Endothelial cell of umbilical vein (primary cell): ENCODE measurements at places on chromosomes 11 and 22. TPM values are rescaled to one million over a fixed set of nuclear protein-coding genes. Genes with fewer than 3 reads are reported as not detected.

DNA sequence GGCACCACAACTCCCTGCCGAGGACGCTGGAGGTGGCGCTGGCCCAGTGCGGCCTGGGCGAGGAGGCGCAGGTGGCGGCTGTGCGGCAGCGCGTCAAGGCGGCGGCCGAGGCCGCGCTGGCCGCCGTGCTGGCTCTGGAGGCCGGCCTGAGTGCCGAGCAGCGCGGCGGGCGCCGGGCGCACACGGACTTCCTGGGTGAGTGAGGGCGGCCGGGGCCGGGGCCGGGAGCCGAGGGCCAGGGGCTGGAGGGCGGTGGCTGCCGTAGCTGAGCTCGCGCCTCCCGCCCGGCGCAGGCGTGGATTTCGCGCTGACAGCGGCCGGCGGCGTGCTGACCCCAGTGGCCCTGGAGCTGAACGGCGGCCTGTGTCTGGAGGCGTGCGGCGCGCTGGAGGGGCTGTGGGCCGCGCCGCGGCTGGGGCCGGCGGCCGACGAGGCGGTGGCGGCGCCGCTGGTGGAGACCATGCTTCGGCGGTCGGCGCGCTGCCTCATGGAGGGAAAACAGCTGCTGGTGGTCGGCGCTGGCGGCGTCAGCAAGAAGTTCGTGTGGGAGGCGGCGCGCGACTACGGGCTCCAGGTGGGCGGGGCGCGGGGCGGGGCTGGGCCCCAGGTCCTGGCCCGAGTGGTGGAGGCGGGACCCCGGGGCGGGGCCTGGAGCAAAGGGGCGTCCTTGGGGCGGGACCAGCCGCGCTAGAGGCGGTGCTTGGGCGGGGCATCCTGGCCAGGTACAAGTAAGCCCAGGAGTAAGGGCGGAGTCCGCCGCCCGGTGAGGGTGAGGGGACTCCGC lies 5.4 kb downstream of the CARNS1 start:
- peak; percentile 92 for DNase-seq

DNA sequence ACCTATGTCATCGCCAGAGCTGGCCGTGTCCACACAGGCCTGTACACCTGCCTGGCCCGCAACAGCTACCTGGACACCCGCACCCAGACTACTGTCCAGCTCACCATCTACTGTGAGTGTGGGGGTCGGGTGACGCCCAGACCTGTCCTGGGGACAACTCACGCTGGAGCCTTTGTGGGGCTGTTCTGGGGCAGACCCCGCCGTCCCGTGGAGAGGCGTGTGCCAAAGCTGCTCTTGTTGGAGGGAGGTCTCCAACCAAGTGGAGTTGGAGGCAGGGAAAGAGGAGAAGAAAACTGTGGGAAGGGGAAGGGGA lies 4.3 kb downstream of the VSIG10L2 start:
- DNase-seq, result no peak

DNA sequence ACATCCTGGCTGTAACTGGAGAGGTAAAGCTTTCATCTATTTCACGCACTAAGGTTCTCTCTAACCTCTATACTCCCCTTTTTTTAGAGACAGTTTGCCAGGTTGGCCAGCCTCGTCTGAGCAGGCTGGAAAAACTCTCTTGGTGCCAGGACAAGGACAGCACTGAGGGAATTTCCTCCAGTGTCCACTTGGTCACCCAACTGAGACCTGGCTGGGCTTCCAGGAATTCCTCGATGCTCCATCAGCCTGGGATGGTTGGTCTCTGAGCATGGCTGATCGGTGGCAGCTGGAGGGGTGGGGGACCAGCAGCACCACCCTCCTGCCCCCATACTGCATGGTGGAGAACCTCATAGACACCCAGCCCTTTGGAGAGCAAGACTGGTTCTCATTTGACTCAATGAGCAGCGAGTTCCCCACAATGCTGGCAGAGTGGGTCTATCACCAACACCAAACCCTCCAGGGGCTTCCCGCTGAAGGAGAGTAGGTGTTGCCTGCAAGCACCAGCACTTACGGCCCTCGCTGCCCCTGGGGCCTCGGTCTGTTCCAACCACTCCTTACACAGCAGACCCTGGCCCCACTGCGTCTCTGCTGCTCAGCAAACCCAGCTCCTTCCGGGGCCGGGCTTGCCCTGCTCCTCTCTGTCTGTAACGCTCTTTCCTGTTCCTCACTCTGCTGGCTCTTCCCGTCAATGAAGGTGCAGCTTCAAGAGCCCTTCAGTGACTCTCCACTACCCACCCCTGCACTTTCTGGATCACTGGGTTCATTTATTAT lies 122.2 kb downstream of the ST3GAL4 start:
- DNase-seq, result no peak

DNA sequence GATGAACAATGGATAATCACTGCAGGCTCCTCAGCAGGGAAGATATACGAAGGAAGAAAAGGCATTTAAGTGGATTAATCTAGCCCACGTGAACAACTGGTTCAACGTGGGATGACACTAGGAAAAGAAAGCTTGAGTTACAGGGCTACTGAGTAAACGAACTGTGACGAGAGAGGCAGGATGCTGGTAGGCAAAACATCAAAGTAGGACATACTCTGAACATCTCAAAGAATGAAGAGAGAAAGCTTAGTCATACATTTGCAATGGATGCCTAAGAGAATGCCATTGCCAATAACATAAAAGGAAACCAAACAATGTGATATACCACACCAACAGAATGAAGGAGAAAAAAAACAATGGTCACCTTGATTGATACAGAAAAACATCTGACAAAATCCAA lies 12.9 kb downstream of the USP28 start:
- no peak for DNase-seq

DNA sequence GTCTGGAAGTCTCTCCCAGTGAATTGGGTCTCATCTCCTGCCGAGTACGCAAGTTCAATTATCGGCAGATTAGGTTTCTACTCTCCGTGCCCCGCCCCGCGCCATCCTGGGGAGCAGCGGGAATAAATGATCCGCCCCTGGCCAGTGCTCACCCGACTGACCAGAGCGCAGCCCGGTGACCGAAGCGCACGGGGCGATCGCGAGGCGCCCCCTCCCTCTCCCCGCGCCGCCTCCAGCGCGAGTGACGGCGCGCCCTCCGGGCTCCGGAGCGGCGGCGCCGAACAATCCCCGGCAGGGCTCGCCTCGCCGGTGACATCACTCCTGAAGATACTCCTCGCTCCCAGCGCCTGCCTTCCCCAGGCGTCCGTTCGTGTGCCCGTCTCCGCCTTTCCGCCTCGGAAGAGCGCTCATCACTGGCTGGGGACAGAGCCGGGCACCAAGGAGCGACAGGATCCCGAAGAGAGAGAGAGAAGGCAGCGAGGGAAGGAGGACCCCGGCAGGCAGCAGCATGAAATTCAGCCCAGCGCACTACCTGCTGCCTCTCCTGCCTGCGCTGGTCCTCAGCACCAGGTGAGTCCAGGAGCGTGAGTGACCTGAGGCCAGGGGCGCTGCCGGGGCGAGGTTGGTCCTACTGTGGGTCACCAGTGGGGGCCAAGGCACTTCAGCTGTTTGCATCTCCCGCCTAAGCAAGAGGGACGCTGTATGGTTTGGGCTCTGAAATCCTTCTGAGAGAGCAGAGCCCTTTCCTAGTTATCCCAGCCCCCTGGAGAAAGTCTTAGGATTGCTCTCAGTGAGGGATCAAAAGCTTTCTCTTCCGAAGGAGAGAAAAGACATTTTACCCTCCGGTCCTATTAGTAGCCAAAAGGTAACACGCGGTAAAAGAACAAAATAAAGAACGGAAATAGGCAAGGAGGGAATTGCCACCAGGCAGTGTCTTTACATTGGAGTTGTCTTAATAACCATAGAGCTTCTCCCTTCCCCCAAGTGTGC lies at the start of gene LUZP2:
Gene LUZP2 (plus strand): TSS at position 318 of the 990 bp plus-strand sequence.
- peak; percentile 42 for DNase-seq

DNA sequence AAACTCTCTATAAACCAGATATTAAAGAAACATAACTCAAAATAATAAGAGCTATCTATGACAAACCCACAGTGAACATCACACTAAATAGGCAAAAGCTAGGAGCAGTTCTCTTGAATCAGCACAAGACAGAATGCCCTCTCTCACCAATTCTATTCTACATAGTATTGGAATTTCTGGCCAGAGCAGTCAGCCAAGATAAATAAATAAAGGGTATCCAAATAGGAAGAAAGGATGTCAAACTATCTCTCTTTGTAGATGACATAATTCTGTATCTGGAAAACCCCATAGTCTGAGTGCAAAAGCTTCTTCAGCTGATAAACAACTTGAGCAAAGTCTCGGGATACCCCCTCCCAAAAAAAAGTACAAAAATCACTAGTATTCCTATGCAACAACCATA lies 359.8 kb downstream of the LRRC4C start:
- DNase-seq, result no peak

GRCh38 chr11:68337399-68337835 lies 25.0 kb downstream of the LRP5 start:
- no peak for DNase-seq

DNA sequence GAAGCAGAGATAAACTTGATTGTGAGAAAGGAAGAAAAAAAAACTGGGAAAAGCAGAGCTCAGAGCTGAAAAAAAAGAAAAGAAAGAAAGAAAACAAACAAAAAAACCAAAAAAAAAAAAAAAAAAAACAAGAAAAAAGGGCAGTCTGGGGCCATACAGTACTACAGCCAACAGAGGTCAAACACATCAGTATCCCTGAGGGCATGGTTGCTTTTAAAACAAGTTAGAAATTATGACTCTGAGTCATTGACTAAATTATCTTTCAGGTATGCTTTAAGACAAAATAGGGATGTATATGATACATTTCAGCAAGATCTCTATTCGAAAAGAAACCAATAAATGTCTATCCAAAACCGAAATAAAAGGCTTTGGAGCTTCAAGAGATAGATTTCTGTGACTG lies 37.1 kb upstream of the TLCD5 start:
- DNase-seq, result no peak

- no peak for DNase-seq
These were observed 592.0 kb downstream of the BRD1 start for GRCh38 chr22:49235463-49236300.

DNA sequence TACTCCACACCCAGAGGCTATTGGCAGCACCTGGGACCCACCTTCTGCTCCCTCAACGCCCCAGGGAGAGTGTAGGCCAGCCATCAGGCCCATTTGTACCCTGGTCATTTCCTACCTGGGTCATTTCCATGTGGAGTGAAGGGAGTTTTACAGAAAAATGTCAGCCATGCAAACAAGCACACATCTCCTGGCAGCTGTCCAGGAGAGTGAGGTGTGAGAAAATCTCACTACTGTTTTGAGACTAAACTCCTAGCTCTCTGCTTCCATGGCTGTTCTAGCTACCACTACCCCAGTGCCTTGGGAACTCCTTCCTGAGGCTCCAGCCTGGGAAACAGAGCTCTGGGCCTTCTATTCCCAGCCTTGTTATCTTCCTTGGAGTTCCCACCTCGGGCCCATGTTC lies 2.8 kb upstream of the TMPRSS13 start:
- no peak for DNase-seq

DNA sequence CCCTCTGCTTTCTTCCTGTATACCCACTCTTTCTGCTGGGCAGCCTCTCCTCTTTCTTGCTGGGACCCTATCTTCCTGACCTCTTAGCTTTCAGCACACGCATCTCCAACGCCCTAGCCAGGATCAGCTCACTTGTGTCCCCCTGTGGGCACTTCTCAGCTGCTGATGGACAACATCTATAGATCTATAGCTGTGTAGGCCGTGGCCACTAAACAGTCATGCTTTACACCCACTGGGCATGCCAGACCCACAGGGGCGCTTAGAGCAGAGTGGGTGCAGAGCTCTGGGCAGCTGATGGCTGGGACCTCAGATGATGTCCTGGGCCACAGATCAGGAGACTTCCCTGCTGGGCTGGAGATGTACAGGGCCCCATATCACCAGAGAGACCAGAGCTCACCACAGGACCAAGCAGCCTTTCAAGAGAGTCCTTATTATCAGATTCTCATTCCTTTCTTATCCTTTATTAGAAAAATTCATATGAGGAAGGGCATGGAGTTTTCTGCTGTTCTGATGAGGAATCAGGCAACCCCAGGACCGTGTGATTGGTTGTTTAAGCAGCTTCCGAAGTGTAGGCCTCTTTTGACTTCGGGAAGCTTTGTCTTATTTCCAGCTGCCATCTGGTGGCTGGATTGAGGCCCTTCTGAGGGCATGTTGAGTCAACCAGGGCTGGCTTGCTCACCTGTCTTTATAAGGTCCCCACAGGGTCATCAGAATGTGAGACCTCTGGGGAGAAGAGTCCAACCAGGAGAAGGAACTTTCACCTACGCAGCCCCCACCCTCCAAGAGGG lies 60.5 kb downstream of the OSBP2 start:
- peak; percentile 72 for DNase-seq

- DNase-seq, result no peak
These were observed 13.5 kb downstream of the CCDC81 start for GRCh38 chr11:86388198-86388597.

GRCh38 chr11:63719987-63720386 lies 38.7 kb downstream of the RTN3 start:
- no peak for DNase-seq

GRCh38 chr22:42613872-42614301 lies 796 bp downstream of the POLDIP3 start:
- DNase-seq, result no peak

DNA sequence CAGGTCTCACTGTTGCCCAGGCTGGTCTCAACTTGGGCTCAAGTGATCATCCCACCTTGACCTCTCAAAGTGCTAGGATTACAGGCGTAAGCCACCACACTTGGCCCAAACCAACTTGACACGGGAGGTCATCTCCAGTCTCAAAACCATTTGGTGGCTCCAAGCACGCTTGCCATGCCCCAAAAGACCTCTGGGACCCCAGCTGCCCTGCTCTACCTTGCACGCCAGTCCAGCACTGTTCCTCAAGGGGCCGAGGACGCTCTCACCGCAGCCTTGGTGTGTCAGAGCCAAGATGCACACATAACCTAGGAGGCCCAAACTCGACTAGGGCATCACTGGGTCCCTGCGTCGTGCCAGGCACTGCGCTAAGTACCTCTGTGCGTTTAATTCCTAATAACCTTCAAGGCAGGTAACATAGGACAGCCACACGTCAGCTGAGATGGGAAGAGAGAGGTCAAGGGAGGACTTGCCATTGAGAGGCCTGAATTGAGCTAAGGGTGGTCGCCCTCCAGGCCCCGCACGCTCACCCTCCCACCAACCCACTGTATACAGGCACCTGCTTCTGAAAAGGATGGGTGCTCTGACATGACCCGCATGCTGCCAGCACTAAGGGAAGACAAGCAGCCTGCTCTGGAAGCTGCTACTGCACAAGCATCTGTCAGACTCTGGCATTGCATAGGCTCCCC lies 4.6 kb upstream of the GAS2L1 start:
- DNase-seq, result no peak

- DNase-seq, result no peak
These were observed 2.8 kb downstream of the PDXP start for GRCh38 chr22:37661160-37661924.

- no peak for DNase-seq
These were observed 102.4 kb upstream of the THY1 start for GRCh38 chr11:119525180-119525866.

DDX25 gene
- not detected in 2 replicates for total RNA-seq

PYGM gene
- 0.39 and 0.62 TPM in 2 replicates for total RNA-seq

LARGE2 gene
- not detected in 2 replicates for total RNA-seq

SLC5A1 gene
- not detected in 2 replicates for total RNA-seq

NCAPH2 gene
- total RNA-seq, result 42.4 and 43.1 TPM in 2 replicates

TPST2 gene
- 48.4 and 49.4 TPM in 2 replicates for total RNA-seq

XKR3 gene
- not detected in 2 replicates for total RNA-seq

XPNPEP3 gene
- total RNA-seq, result 21.2 TPM in 2 replicates

TMEM225 gene
- not detected in 2 replicates for total RNA-seq
